ENCODE measurements at places on chromosomes 11 and 22.

GRCh38 chr11:85801527-85801926, 9.4 kb downstream of the SYTL2 start:
- DNase-seq: no peak

DNA sequence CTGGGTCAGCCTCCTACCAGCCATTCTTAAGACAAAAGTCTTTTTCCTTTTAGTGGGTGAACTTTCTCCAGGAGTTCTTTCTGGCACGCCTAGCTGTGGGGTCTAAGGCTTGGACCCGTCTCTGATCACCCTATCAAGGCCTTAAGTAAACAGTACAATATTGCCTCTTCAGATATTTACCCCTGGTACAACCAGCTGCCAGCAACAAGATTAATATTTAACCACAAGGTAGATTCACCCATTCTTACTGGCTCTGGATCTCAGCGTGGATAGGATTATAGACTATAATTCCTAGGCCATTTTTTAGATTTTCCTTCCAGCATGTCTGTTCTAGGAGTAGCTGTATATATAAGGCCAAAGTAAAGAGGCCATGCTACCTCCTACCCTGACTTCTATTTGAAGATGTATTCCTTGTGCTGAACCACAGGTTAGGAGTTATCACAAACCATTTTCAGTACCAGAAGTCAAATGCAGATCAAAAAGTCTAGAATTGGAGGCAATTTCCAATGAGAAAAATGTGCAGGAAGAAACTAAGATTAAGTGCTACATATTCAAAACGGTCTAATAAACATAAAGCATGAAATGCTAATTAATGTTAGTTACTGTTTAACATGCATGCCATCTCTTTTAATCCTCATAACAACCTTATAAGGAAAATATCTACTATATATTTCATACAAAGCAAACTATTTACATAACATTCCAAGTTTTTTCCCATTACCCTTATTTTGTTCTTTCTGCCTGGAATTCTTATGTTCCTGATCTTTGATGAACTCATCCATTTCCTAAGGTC, 110.0 kb upstream of the SYN3 start:
- DNase-seq: no peak

DNA sequence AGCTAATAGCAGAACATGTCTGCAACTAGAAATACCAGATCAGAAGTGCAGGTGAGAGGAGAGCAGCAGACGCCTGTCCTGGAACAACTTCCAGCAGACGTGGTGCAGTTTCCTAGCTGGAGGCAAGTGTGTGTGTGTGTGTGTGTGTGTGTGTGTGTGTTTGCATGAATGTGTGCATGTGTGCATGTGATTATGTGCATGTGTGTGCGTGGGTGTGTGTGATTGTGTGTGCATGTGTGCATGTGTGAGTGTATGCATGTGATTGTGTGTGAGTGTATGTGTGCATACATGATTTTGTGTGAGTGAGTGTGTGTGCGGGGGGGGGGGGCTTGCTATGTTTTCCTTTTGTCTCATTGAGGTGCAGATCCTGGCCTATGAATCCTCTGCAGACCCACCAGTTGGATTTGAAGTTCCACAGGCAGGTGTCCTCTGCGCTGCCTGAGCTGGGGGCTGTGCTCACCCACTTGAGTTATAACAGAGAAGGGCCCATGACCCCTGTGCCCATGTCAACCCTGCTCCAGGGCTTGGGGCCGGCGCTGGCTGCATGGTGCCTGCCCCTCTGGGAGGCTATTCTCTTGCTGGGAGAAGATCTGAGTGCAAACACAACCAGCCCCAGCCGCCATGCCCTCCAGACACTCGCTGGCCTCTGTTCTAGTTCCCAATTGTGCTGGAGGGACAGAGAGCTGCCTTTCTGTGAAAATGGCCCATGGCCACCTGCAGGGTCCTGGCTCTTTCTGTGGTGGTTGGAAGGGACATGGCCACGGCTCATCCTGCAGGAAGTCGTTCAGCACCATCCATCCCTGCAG, 821.3 kb downstream of the BRD1 start:
- DNase-seq: no peak

GRCh38 chr11:84590106-84590505, 1037.0 kb downstream of the DLG2 start:
- no peak for DNase-seq

DNA sequence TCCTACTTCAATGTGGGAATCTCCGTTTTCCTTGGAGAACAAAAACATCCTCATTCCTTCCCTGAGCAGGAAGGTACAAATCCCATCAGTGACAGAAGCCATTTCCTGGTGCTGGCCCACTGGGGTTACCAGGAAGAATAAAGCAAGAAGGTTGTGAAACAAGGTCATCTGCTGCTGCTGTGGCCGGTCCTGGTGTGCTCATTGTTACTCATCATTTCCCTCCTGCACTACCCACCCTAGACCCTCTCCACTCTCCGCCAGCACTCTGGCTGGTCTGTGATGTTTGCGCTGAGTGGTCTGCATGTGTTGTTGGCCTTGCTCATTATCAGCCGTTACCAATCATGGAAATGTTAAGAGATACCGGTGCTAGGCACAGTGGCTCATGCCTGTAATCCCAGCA, 37.0 kb downstream of the OSBP2 start:
- no peak for DNase-seq

- DNase-seq: no peak
Observed at GRCh38 chr11:2085251-2086066, 53.7 kb downstream of the IGF2 start.
